ENCODE measurements at places on chromosomes 4 and X.

DNA sequence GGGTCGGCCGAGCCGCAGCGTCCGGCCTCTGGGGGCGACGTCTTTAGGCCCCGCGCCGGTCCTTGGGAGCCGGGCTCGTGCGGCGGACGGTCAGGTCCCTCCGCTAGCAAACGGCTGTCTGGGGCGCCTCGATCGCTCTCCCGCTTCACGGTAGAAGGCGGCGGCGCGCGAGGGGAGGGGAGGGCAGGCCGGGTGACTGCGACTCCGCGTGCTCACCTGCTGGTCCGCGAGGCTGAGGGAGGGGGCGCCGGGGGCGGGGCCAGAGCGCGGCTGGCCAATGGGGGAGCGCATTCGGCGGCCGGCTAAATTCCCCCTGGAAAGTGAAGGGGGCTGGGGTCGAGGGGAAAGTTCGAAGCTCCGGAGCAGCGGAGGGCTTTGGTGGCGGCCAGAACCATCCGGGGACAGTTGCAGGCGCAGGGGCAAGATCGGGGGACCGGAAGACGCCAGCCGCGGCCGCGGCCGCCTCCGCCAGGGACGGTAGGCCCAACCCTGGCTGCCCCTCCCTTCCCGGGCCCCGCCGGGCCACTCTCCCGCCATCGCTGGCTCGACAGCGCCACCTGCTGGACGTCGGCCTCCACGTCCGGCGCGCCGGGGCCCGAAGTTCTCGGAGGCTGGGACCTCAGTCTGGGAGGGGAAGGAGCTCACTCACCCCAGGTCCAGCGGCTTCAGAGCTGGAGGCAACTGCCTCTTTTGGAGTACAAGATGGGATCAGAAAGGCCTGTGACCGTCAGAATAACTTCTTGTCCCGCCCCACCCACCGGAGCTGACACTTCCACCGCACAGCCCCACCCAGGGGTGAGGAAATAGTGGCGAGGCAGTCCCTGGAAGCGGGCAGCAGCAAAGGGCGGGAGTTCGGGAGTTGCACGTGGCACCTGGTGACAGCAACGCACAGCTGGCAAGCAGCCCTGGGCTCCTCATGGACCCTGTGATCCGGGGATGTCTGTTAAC, 49.9 kb downstream of the ELF4 start:
- DNase-seq, result peak; percentile 3

DNA sequence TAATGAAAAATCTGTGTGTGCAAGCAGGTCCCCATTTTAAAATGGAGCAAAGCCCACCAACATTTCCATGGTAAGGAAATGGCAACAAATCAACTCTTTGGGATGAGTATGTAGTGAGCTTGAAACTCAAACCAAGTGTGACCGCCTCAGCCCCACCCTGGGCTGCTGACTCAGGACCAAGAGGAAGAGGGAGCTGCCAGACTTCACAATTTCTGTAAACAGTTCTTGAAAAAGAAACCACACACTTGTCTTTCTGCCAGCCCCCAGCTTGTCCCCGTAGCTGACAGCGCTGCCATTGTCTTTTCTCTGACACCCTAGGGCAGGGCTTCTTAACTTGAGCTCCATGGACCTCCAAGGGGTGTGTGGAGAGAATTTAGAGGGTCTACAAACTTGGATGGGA, 10.3 kb downstream of the RTL5 start:
- DNase-seq, result peak; percentile 6

- DNase-seq, result no peak
Observed at GRCh38 chrX:120428309-120428708, 40.8 kb downstream of the LAMP2 start.

- no peak for DNase-seq
Observed at GRCh38 chrX:152968193-152968592, 25.7 kb downstream of the PNMA5 start.

DNA sequence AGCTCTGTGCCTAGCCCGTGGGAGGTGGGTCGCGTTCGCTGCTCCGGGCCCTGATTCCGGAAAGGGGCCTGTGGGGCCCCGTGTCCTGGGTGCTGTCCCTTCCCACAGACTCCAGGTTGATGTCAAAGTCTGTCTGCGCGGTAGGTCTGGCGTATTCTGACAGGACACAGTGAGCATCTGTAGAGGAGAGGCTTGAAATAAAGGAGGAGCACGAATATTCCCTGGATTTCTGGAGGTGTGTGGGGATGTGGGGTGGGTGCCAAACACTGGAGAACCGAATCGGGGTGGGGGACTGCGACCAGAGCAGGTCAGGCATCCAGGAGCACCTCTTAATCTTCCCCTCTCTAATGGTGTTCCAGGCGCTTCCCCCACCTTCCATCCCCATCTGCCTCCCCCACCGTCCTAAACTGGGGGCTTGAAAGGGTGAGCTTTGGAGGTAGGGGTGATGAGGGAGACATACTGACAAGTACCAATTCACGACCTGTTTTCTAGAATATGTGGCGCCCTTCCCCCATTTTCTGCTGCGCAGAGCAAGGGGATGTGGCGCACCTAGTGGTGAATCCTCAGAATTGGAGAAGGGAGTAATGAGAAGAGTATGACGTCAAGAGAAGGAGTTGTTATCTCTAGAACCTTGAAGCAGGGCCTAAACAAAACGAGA, 877 bp downstream of the GPRASP1 start:
- no peak for DNase-seq

DNA sequence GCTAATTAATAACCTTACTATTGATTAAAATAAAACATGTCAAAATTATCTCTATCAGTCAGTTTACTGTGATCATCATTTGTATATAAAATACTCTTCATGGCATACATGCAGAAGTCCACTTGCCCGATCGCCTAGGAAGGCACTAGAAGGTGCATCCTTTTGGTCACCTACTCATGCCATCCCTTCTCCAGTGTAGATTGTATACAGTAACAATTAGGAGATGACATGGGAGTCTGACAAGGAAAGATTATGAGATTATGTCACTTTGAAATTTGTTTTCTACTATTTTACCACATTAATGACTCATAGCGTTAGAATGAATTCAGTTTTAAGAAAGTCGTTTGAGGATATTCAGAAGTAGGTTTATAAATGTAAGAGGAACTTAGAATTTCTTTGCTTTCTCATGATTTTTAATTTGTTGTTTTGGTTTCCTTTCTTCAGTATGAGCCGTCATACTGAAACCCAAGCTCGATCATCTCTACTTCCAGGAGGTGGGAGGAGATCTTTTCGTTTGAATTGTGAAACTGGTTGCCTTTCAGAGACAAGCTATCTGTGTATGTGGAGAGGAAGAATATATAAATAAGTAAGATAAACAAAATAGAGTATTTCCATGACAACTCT, 51.1 kb upstream of the UNC5C start:
- no peak for DNase-seq

- DNase-seq, result no peak
Observed at GRCh38 chr4:70818921-70819320, 20.8 kb downstream of the GRSF1 start.

All from esophagus squamous epithelium (tissue), 5 donors.